NCI-H446 treated with DMSO at 0.1 percent for 48 hours (cell line): ENCODE measurements at places on chromosomes 13 and 19.
A peak's percentile ranks its signal among the peaks of the same experiment; 100 is the strongest.

DNA sequence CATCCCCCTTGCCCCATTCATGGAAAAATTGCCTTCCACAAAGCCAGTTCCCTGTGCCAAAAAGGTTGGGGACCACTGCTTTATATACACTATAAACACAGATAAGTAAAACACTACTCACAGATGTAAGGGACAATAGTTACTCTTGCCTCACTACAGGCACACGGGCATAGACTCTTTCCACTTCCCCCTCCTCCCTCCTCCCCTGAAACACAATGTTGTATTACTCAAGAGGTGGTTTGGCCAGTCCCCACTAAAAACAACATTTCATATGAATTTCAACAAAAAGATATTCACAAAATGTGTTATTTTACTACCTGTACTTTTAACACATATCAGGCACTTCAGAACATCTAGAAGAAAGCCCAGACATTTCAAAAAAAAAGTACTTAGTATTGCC, 45.1 kb downstream of the EPSTI1 start:
- DNase-seq: no peak

DNA sequence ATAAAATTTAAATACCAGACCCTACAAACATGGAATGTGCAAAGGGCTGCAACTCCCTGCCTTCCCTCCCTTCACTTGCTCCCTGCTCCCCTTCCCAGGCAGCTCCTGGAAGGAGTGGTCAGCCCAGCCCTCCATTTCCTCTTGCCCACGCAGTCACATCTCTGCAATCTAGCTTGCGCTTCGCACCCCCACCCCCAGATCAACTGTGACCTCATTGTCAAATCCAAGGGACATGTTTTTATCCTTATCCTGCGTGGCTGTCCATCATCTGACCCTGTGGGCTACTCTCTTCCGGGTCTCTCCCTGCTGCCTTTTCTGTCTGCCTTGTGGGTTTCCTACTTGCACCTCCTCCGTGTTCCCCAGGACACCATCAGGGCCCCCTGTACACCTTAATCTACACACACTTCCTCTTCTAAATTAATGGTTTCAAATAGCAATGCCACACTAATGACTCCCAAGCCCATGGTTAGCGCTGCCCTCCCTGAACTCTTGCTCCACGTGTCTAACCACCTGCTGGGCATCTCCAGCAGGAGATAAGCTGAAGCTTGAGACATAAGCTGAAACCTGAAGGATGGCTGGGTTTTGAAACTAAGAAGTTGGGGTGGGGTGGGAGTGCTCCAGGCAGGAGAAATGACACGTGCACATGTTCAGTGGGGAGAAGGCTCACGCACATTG, 118.3 kb downstream of the USP12 start:
- no peak for DNase-seq

DNA sequence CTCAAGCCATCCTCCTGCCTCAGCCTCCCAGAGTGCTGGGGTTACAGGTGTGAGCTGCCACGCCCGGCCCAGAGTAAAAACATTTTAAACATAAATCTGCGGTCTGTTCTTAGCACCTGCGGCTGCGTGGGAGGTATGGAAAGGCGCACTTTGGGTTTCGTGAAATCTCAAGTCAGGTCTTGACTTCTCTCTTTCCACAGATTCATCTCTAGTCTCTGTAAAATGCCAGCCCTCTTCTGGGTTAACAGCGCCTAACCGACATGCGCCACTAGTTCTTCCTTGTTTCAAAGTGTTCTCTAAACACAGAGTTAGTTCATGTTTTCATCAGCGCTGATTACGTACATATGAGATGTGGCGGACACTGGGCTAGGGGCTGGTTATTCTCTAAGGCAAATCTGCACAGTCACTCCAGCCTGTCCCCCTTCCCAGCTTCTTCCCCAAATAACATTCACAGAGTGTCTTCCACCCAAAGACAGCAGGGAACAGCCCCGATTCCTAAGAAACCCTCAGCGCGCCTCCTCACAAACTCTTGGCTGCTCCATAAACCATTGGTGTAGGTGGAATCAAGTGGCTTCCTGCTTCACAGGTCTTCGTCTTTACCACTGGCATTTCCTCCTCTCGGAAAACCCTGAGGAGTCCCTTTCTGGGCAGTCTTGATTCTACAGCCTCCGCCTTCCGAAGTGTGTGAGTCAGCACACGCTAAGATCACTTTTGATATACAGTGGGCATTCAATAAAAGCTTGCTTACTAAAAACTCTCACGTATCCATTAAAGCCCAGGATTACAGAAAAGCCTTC, 1.4 kb downstream of the PARP4 start:
- DNase-seq: no peak

- no peak for DNase-seq
Observed at GRCh38 chr13:30332456-30333143, 25.2 kb upstream of the KATNAL1 start.

DNA sequence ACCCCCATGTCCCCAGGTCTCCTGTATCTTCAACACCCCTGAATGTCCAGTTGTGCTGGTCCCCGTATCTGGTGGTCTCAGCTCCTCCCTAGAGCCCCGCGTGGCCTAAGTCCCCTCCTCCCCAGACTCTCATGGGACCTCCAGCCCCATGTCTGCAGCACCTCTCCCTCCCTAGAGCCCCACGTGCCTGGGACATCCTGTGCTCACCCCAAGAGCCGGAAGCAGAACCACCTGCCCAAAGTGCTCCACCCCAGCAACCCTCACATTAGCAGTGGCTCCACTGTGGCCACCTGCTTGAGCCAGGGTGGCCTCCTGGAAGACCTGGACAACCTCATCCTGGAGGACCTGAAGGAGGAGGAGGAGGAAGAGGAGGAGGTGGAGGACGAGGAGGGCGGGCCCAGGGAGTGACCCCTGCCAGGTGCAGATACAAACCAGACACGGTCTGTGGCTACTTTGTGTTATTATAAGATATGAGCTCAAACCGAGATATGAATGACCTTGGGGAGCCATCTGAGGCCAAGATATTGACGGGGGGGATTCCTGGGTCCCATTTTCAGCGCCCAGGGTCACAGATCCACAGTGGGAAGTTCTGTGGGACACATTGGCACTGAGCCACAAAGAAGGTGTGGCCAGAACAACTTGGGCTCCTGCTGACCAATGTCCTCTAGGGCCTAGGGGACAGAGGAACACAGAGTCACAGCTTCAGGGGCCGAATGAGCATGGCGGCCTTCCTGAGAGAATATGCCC, 6.0 kb downstream of the SHFL start:
- DNase-seq: no peak

- peak; percentile 26 for DNase-seq
Observed at GRCh38 chr13:59750860-59751259, 412.9 kb downstream of the DIAPH3 start.
